ENCODE measurements at places on chromosomes 2 and 18. TPM values are rescaled to one million over a fixed set of nuclear protein-coding genes. Genes with fewer than 3 reads are reported as not detected.

CDH7 gene
- total RNA-seq, result 0.30 TPM

HNMT gene
- 11.8 TPM for total RNA-seq

DPP4 gene
- 3.4 TPM for total RNA-seq

GRCh38 chr2:201233192-201233811 is 27.0 kb upstream of the CASP8 start:
- DNase-seq, result peak; percentile 84

DNA sequence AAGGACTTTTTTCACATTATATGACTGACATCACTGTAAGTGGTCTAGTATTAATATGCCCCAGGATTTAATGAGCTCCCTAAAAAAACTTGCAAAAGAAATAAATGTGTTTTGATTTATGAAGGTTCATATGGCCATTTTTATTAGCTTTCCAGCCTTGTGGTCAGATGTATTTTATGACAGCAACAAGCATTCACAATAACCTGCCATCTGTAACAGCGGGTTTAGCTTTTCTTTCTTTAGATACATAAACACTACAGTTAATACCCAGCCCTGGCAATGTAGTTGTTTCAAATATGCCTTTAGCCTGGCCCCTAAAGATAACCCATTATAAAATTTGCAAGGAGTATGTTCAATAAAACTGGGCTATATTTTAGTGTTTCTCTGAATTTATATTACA is 1063.8 kb downstream of the SOCS6 start:
- no peak for DNase-seq

GRCh38 chr2:71932780-71933466 is 214.7 kb downstream of the CYP26B1 start:
- peak; percentile 71 for DNase-seq
